ENCODE measurements at places on chromosomes 16 and 17.

DNA sequence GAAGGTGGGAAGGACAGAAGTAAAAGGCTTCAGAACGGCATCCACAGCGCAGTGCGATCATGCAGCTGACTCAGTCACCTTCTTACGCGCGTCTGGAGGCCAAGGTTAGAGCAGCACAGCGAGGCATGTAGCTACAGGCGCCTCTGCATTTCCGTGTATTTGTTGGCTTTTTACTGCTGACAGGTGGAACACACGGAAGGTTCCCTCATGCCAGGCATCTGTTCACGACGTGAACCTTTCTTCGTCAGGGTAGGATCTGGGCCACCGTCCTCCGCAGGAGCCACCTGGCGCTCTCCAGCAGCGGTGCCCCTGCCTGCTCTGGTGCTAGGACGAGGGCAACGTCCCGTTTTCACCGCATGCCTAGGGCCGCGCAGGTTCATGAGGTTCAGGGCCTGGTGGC is 15.3 kb downstream of the TMEM204 start:
- no peak for DNase-seq

- DNase-seq = peak; percentile 17
Measured at GRCh38 chr16:450785-451512, 25.5 kb downstream of the RAB11FIP3 start.

DNA sequence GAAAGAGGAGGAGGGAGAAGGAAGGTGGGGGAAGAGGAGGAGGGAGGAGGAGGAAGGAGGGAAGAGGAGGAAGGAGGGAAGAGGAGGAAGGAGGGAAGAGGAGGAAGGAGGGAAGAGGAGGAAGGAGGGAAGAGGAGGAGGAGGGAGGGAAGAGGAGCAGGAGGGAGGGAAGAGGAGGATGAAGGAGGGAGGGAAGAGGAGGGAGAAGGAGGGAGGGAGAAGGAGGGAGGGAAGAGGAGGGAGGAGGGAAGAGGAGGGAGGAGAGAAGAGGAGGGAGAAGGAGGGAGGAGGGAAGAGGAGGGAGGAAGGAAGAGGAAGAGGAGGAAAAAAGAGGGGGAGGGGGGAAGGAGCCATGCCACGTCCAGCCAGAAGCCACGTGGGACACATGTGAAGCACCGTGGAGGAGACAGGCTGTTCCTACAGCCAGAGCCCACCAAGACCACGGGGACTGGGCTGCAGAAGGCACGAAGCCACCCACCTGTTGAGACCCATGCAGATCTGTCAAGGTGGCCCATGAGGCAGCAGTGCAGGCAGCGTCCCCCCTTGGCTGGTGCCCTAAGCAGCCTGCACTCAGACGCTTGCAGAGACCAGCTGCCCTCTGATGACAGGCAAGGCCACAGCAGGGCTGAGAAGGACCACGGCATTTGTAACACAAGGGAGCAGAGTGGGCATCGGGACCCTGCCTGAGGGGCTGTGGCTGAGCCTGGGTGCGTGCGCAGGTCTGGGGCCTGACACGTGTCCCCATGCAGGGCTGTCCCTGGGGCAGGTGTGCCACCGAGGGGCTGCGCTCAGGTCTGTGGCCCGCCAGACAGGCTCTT is 10.3 kb downstream of the NDUFAF8 start:
- DNase-seq = no peak

- no peak for DNase-seq
Measured at GRCh38 chr16:19710991-19711545, 7.0 kb downstream of the KNOP1 start.

GRCh38 chr16:20868890-20869289 is 31.3 kb downstream of the DCUN1D3 start:
- peak; percentile 72 for DNase-seq

GRCh38 chr17:76404976-76405563 is 20.7 kb downstream of the SPHK1 start:
- DNase-seq = no peak

GRCh38 chr17:81028506-81028858 is 6.5 kb upstream of the BAIAP2 start:
- no peak for DNase-seq

- DNase-seq = peak; percentile 80
Measured at GRCh38 chr16:74709441-74709877, 8.8 kb upstream of the MLKL start.

DNA sequence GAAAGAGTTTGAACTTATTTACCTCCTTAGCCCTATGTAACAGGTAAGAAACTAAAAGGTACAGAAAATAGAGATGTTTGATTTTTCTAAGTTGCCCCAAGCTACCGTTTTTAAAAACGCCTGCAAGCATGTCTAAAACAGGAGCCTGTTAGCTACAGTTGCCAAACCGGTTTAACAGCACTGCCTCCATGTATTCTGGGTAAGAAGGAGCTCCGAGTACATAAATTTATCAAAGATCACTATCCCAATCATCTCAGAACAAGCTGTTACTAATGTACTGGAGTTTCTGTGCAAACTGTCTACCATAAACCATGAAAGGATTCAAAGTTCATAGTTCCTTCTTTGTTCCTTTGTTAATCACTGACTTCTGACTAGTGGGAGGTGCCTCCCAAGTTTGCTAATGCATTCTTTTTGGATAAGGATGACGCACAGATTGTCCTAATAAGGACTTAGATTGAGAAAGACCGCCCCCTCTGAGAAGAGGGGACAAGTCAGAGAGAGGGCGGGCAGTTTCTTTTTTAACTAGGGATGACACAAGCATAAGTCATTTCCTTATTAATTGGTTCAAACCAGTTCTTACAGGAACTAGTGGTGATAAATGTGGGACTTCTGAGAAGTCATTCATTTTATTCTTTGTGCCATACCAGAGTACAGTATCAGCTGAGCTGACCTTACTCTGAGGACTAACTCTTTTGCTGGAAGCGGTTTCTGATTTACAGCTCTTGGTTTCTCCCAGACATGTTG is 55.3 kb downstream of the TUBD1 start:
- DNase-seq = peak; percentile 100

GRCh38 chr16:86886651-86887050 is 308.3 kb downstream of the FOXL1 start:
- peak; percentile 21 for DNase-seq

GRCh38 chr16:57999366-57999970 is 1.0 kb downstream of the ZNF319 start:
- DNase-seq = peak; percentile 26

- no peak for DNase-seq
Measured at GRCh38 chr16:80120899-80121521, 419.8 kb upstream of the DYNLRB2 start.

- DNase-seq = peak; percentile 81
Measured at GRCh38 chr16:10770907-10771306, 27.3 kb downstream of the NUBP1 start.

DNA sequence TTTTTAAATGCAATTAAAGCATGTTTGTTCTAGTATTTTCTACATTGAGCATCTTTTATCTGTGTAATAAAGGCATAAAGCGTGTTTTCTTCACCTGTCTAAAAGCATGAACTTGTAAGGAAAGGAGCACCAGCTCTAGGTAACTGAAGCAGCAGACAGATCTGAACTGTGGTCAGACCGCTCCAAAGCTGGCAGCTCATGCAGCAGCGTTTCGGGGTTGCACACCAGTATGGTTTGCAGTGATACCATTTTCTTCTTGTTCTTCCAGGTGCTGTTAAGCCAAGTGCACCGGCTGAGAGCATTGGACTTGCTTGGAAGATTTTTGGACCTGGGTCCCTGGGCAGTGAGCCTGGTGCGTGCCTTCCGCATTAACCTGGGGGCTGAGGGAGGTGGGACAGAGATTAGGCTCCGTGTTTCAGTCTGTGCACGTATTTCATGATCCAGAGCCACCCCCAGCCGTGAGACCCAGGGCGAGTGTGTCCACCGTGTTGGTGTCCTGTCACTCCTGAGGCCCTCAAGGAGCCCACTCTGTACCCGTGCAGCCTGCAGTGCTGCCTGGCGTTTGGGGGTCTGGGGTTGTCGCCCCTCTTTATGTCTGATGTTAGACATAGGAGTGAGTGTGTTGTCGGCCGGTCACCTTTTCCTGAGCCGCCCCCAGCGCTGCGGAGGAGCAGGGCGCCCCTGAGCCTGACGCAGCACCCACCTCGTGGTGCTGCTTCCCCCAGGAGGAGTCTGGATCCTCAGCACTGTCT is 136.3 kb upstream of the CHMP6 start:
- no peak for DNase-seq

GRCh38 chr16:54503011-54503855 is 216.6 kb upstream of the IRX3 start:
- no peak for DNase-seq

DNA sequence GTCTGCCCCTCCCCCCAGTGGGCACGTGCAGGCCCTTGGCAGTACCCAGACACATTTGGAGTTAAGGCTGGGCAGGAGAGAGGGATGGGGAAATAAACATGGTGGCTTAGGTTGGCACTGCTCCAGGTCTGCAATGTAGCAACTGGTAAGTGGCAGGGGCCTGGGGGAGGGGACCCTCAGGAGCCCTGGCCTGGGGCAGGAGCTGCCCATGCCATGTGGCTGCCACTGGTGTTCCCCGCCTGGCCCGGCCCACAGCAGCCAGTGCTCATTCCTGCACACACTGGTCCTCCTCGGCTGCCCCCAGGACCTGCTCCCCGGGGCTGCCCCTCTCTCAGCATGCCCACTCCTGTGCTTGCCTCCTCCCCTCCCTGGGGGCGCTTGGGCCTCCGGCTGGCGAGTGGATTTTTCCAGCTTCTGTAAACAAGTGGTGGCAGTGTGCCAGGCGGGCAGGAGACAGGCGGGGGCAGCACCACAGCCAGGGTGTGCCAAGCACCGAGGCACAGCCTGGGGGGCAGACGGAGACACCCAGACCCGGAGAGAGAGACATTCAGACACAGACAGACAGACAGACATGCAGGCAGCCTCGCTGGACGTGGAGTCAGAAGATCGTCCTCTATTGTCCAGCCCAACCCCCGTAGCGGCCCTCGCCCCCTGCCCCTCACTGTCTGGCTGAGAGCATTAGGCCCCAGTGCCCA is 9.4 kb downstream of the THRA start:
- DNase-seq = peak; percentile 52

DNA sequence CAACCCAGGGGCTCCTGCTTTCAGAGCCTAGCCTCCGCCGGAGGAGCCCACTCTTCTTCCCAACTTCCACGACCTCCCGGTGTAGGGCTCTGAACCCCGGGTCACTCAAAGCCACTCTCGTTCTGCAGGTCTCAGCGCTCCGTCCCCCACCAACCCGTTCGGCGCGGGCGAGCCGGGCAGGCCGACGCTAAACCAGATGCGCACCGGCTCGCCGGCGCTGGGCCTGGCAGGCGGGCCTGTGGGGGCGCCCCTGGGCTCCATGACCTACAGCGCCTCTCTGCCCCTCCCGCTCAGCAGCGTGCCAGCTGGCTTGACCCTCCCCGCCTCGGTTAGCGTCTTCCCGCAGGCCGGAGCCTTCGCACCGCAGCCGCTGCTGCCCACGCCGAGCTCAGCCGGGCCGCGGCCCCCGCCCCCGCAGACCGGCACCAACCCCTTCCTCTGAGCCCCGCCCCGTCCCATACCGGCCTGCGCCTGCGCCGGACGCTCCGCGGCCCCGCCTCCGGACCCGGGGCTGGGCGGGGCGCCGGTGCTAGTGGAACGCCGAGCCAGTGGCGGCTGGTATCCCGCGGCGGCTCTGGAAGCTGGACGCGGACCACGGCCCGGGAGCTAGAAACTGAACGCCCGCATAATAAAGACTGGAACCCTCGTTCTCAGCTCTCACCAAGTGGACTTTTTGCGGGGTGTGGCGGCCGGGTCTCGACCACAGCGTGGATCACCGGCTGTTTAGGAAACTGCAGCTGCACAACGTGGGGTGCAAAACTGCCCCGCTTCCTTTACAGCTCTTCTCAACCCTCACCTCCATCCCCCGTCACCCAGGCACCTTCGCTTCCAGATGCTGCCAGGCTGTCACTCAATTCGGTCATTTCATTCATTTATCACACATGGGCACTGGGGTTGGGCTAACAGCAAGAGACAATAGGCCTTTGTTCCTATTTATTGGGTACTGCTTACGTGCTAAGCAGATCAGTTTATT is 5.0 kb upstream of the SPATA20 start:
- peak; percentile 77 for DNase-seq

GRCh38 chr16:48526058-48526957 is 83.7 kb downstream of the N4BP1 start:
- no peak for DNase-seq

- no peak for DNase-seq
Measured at GRCh38 chr17:10635290-10635689, 21.8 kb downstream of the MYH3 start.
